Left hindlimb (tissue), 1 donor: ENCODE measurements at places on chromosomes 7 and 10.

GRCh38 chr7:14071045-14071444, 81.6 kb upstream of the ETV1 start:
- no peak for DNase-seq

- DNase-seq: no peak
Observed at GRCh38 chr10:127375461-127375860, 173.6 kb upstream of the NPS start.

DNA sequence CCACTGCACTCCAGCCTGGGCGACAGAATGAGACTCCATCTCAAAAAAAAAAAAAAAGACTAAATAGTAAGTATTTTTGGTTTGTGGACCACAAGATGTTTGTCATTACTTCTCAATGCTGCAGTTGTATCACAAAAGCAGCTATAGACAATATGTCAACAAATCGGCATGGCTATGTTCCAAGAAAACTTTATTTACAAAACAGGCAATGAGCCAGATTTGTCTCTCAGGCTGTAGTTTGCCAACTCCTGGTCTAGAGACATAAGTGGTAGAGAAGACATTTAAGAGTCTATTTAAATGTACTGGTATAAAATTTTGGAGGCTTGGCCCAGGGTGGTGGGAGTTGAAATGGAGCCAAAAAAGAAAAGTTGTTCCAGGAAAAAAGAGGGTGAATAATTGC, 185.8 kb downstream of the SORCS1 start:
- no peak for DNase-seq

GRCh38 chr10:120336911-120337540, 120.0 kb upstream of the PLPP4 start:
- no peak for DNase-seq

DNA sequence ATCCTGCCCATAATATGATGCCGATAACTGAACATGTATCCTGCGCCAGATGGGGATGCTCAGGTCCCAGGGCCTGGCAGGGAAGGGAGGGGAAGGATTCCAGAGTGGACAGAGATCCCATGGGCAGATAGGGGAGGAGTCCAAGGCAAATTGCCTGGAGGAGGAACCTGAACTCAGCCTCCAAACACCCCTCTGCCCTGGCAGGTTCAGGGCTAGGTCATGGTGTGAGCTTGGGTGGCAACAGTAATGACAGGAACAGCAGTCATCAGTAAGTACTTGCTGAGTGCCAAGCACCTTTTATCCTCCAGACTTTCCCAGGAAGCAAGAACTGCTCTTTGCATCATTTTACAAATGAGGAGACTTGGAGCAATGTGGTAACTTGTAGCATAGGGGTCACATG, 3.8 kb upstream of the PALD1 start:
- no peak for DNase-seq

DNA sequence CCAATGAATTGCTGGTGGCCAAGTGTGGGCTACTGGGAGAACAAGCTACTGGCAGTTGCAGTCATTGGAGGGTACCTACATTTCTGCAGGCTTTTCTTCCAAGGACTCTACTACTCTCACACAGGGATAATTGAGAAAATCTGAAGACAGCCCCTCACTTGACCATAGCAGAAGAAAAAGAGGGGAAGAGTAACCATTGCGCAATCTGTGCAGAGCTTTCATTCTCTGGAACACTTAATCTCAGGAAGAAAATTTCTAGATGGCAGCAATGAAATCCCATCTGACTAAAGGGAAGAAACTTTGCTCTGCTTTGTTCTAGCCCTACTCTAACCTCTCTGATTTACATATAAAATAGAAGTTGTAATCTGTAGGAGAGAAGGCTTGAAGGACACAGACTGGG, 1239.6 kb upstream of the SORCS1 start:
- no peak for DNase-seq

GRCh38 chr7:159209429-159209828, 64.8 kb upstream of the VIPR2 start:
- DNase-seq: no peak

DNA sequence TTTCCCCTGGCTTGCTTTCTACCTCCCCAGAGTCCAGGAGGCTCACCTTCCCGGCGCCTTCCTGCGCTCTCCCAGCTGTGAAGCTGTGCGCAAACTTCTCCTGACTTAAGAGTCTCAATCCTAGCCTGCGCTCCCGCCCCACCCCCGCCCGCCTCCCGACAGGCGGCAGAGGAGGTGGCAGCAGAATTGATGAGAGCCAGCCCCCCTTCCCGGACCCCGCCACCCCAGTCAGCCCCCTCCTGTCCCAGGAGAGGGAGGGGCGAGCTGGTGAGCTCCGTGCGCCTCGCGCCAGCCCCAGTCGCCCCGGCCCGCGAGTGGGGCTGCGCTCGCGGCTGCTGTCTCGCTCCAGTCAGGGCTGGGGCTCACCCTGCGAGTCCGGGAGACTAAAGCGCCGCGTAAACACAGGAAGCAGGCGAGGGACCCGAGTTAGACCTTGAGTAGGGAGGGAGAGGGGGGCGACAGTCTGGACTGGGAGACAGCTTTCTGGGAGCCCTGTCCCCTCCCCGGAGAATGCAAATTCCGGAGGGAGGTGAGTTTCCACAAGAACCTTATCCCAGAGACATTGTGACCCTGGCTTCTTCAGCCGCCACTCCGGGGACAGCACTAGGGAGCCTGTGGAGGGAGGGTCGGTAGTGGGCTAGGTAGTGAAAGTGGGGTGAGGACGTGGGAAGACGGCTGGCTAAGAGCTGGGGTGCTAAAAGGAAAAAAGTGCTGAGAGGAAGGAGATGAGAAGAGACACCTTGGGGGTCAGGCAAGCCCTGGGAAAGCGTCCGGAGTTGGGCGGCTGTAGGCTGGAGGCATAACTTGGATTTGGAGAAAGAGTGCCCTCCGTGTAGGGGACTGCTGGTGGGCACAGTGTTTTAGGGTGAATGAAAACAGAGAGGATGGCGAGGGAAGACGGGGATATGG, at the start of gene CALCR:
Gene CALCR, minus strand, starts transcription at position 79 of the 909 bp plus-strand sequence. CDS start 87,743 bp downstream, outside the sequence.
- DNase-seq: peak; percentile 45

- DNase-seq: no peak
Observed at GRCh38 chr10:132834891-132835847, 49.2 kb upstream of the NKX6-2 start.

DNA sequence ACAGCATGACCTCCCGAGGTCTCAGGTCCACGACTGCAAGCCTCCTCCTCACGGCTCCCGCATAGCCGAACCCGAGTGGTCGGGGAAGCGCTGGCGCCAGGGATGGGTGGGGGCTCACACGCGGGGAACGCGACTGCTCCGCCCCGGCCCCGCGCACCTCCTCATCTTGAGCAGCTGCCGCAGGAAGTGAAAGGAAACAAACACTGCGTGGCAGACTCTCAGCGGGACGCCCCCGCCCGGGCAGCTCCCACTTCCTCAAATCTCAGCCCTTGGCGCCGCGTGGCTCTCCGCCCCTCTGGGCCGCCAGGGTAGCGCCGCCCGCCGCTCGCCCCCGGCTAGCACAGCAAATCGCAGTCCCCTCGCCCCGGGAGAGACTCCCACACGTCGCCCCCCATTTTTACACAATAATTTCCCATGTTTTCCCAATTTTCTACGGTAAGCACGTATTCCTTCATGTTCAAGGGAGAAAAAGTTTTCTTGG, at the start of gene TMEM243:
Gene TMEM243, minus strand, starts transcription at position 188 of the 481 bp plus-strand sequence. CDS start 229 bp downstream, outside the sequence.
- peak; percentile 84 for DNase-seq

GRCh38 chr10:12914111-12914510, 87.4 kb downstream of the CCDC3 start:
- no peak for DNase-seq

DNA sequence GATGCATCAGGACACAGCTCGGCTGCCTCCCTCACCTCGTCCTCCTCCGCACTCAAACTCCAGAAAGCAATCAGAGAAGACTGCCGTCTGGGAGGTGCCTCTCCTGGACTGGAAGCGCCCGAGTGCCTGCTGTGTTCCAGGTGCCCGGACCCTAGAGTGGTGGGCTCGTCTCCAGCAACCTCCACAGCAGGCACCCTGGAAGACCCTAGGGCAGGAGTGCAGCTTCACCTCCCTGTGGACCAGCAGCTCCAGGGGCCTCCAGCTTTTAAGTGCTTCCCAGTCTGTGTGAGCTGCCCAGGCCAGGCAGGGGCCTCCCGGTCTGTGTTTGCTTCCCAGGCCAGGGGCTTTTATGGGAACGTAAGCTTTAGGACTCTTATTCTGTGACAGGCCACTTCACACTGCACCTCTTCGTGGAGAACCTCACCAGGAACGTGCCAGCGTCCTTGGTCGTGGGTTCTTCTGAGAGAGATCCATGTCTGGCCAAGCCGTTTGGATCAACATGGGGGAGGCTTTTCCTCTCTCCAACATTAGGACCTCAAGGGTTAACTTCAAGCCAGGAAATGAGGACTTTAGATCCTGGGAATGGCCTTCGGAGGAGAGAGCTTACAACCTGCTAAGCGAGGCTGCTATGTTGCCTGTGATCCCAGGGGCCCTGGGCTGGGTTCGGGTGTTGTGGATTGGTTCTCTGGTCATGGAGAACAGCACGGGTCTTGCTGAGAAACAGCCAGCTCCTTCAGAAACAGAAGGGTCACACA, 5.9 kb upstream of the PWWP2B start:
- DNase-seq: peak; percentile 25

DNA sequence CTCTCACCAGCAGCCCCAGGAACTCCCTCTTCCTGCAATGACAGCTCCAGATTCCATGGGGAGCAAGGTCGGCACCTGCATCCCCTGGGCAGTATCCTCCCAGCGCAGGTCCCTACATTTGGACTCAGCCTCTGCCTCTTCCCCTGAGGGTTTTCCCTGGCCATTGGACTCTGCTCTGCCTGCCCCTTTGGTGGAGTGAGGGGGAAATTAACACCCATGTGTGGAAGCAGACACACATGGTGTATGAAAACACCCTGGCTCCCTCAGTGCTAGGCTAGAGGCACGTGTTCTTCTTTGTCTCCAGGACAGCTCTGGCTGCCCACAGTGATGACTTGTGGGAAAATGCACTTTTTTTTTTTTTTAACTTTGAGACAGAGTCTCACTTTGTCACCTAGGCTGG, 8.4 kb downstream of the PRF1 start:
- no peak for DNase-seq

- DNase-seq: no peak
Observed at GRCh38 chr7:42189535-42189934, 47.5 kb downstream of the GLI3 start.

- no peak for DNase-seq
Observed at GRCh38 chr7:79781716-79782115, 328.2 kb upstream of the MAGI2 start.

- DNase-seq: no peak
Observed at GRCh38 chr10:65571011-65571570, 1354.7 kb upstream of the LRRTM3 start.

DNA sequence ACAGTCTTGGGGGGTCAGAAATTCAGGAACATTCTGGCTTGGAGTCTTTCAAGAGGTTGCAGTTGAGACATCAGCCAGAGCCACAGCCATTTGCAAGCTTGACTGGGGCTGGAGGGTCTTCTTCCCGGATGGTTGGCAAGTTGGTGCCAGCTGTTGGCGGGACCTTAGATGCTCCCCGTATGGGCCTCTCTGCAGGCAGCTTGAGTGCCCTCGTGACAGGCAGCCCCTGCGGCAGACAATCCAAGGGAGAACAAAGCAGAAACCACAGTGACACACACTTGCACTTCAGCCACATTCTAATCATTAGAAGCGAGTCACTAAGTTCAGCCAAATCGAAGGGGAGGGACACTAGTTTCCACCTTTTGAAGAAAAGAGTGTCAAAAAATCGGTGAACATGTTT, 59.4 kb upstream of the MXI1 start:
- no peak for DNase-seq

DNA sequence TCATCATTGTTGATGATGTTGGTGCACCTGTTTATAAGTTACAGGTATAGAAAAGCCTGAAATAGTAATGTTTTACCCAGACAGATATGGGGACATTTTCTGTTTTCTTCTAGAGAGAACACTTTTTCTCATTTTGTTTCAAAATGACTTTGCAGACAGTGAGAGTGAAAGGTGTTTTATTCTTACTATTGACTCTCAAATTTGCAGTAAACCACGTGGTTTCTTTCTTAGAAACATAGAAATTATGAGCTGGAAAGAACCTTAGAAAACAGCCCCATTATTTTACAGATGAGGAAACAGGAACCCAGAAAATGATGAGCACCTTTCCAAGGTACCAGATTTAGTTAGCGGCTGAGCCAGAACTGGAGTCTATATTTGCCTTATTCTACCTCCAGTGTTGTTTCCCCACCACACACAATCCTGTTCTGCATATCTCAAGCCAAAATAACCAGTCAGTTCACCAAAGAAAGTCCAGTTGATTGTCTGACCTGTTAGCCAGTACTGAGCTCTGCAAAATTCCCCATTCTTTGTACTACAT, 138.9 kb upstream of the AHR start:
- DNase-seq: no peak

DNA sequence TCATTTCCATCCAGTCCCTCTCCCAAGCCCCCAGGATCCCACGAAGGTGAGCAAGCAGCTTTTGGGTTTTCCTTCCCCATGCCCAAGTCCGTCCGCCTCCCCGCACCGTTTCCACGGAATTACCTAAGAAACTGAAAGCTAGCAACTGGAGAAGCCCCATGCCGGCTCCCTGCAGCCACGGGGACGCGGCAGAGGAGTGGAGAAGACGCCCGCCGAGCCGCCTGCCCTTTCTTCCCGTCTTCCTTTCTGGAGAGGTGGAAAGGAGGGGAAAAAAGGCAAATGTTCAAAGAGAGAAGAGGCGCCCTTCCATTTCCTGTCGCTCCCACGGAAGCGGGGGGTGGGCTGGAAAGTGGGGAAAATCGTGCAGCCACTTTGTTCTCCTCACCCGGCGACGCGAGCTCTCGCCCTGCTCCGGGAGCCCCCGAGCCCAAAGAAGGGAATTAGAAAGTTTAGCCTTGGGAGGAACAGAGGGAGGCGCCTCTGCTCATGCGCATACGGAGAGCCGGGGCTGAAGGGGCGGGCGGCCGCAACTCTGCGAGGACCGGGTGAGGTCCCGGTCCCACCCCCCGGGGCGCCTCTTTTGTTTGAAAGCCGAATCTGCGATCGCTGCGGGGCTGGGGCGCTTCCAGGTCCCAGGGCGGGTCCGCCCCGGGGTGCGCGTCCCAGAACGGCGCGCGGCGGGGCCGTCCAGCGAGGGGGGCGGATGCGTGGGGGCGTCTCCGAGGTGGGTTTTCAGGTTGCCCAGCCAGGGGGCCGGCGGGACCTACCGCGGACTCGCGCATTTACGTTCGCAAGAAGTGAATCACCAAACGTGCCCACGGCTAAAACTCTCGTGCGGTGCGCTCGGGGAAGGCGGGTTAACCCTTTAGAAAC, at the start of gene LAMB1:
Gene LAMB1, minus strand, starts transcription at position 436 of the 873 bp plus-strand sequence. Its CDS starts 276 bp downstream, at position 160.
- peak; percentile 87 for DNase-seq

GRCh38 chr10:77633376-77633775, 4.2 kb downstream of the KCNMA1 start:
- DNase-seq: no peak

DNA sequence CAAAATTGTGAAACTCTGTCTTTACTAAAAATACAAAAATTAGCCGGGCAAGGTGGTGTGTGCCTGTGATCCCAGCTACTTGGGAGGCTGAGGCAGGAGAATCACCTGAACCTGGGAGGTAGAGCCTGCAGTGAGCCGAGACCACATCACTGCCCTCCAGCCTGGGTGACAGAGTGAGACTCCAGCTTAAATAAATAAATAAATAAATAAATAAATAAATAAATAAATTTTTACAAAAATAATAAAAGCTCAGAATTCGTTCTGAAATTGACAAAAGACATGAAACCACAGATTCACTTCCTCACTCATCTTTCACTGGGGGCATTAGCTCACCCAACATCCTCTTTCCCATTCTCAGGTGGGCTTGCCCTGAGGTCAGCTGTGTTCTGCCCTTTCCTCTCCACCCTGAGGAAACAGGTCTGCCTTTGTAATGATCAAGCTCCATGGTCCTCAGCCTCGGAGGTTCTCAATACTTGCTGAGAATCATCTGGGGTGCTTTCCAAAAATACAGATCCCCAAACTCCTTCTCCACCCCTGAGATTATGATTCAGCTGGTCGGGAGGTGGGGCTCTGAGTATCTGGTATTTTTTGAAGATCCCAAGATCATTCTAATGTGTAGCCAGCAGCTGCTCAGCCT, 29.2 kb upstream of the APBB1IP start:
- DNase-seq: no peak

- DNase-seq: no peak
Observed at GRCh38 chr7:95581467-95581866, 14.8 kb downstream of the PDK4 start.
